OCI-LY7 (cell line): ENCODE measurements at places on chromosomes 6 and 20. TPM values are rescaled to one million over a fixed set of nuclear protein-coding genes. Genes with fewer than 3 reads are reported as not detected.

Gene TFAP2A
- 2.5 and 3.3 TPM in 2 replicates for total RNA-seq

Gene CST5
- total RNA-seq, result not detected in 2 replicates

Gene CHRNA4
- not detected in 2 replicates for total RNA-seq

Gene TP53TG5
- total RNA-seq, result not detected in 2 replicates

Gene GPR63
- 1.5 and 1.6 TPM in 2 replicates for total RNA-seq

Gene PRSS16
- 12.0 and 13.3 TPM in 2 replicates for total RNA-seq
